H7 (cell line): ENCODE measurements at places on chromosomes 5 and 9.

GRCh38 chr9:20319641-20320337 is 302.5 kb downstream of the MLLT3 start:
- no peak for DNase-seq

GRCh38 chr5:87231037-87231808 is 36.5 kb upstream of the RASA1 start:
- DNase-seq = no peak

DNA sequence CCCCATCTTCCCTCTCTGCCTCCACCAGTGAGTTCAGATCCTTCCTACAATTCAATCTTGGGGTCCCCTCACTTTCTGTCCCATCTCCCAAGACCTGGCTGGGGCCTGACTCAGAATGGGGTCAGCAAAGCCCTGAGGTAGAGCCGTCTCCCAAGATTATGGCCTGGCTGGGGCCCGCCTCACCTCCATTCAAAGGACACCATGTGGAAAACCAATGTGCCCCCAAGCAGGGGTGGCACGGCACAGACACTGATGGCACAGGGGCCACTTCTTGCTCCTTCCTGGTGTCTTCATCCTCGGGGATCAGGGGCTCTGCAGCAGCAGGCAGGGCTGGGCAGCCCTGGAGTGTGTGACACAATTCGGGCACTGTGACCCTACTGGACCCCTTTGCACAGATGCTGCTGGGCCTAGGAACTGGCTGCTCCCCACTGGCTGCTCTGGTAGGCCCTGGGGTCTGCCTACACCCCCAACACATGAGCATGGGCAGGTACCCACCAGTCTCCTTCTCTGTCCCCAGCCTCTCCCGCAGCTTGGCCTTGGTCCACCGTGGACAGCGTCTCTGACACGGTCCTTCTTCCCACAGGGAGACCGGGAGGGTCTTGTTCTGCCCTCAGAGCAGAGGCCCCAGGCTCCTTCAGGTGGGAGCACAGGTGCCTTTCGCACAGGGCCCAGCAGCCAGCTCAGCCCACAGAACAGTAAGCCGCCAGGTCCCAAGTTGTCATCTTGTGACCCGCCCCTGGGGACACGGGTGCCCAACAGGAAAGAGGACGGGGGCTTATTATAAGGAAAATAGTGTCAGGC is 89.5 kb downstream of the ADAMTS2 start:
- no peak for DNase-seq

DNA sequence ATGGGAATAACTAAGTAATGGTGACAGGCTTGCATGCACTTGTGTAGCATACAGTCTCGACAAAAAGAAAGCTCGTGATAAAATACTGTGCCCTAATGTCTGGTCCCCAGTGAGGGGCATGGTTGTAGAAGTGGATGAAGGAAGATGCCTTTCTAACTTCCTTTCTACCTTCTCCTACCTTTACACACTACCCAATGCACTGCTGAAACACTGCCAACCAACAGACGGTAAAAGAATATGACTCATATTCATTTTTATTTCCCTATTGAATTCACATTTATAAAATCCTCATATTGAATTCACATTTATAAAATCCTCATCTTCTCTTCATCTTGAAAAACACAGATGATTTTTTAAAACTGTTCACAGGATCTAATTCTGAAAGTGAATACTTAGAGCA is 223.0 kb downstream of the PJA2 start:
- DNase-seq = no peak

DNA sequence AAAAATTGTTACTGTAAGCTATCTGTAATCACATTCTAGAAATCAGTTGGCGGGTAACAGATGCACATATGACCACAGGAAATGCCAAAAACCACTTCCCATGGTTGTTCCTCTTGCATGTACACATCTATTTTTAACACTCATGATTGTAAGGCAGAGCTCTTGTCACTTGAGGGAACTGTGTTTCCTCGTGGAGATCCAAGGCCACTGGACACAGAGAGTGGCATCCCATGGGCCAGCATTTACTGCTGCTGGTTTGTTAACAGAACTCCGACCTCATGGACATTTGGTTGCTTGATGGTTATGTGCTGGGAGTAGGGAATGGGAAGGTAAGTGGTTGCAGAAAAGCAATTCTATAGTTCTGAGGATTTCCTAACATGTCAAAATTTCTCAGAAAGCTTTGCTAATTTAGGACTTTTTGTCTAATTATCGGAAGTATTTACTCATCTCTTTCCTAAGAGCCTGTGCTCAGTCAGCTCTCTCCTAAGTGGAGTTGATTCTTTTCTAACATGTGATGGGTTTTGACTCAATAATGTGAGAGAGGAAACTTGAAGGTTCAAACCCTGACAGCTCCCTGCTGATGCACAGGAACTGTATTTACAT is 202.0 kb upstream of the NR3C1 start:
- no peak for DNase-seq

DNA sequence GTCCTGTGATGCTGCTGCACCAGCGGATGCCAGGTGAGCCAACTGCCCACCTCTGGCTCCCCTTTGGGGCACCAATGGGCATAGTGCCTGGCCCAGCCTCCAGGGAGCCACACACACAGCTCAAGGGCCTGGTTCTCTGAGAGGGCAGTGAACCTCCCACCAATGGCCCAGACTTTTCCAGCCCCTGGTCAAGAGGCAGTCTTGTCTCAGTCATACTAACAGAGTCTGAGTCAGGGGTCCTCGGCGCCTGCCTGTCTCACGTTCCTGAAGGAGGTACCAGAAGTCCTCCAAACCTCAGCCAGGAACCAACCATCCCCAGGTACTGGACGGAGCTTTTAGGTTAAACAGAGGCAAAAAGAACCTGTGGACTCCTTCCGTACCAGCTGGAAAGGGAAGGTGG is 121.1 kb downstream of the C5orf15 start:
- DNase-seq = no peak
